ENCODE measurements at places on chromosomes 12 and 14.

GRCh38 chr14:39472078-39472477 lies 39.8 kb upstream of the FBXO33 start:
- DNase-seq: no peak

- no peak for DNase-seq
These were observed 324.2 kb downstream of the ALG10 start for GRCh38 chr12:34346372-34347034.

GRCh38 chr12:50282721-50283228 lies 545 bp downstream of the LIMA1 start:
- peak; percentile 92 for DNase-seq

DNA sequence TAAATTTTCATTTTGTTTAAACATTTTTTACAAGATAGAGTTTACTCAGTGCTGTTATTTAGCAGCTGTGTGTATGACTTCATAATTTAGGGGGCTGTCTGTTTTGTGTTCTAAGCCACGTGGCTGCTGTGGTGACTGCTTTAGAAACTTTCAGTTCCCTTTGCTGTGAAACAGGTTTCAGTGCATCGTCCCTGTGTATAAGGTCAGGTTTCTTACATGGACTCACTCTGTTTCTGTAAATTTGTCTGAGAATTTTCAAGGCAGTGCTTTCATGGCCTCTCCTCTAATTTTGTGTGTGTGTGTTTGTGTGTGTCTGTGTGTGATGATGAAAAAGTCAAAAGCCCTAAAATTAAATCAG lies 32.4 kb downstream of the BICD1 start:
- DNase-seq: peak; percentile 94

- no peak for DNase-seq
These were observed 43.0 kb upstream of the ANO2 start for GRCh38 chr12:5988088-5988487.

GRCh38 chr14:105117257-105117646 lies 51.3 kb downstream of the JAG2 start:
- no peak for DNase-seq

- no peak for DNase-seq
These were observed at the start of gene AKT1 for GRCh38 chr14:104794993-104795780. TSS of gene AKT1 (minus strand) at chr14:104795748. CDS start at chr14:104792643, 3,105 bp downstream.

- no peak for DNase-seq
These were observed 178.1 kb downstream of the BCAT1 start for GRCh38 chr12:24770821-24771220.

DNA sequence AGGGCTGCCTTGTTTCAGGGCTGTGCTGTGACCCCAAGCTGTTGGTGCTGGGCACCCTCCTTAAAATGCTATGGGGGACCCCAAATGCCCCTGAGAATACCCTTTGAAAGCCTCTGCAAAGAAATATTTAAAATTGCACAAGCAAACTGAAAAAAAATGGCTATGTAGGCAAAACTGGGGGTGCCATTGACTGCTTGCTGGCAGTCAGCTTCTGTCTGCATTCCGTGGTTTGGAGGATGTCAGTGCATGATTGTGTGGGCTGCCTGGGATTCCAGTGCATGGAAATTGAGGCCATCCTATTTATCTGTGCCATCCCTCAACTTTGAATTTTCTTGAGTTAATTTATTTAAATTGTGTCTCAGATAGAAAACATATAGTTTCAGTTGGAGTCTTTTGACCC lies 113.7 kb upstream of the RTL1 start:
- no peak for DNase-seq

All from NCI-H82 (cell line).